ENCODE measurements at places on chromosomes 4 and X.

- no peak for DNase-seq
These were observed 18.4 kb downstream of the HMX1 start for GRCh38 chr4:8853249-8853648.

DNA sequence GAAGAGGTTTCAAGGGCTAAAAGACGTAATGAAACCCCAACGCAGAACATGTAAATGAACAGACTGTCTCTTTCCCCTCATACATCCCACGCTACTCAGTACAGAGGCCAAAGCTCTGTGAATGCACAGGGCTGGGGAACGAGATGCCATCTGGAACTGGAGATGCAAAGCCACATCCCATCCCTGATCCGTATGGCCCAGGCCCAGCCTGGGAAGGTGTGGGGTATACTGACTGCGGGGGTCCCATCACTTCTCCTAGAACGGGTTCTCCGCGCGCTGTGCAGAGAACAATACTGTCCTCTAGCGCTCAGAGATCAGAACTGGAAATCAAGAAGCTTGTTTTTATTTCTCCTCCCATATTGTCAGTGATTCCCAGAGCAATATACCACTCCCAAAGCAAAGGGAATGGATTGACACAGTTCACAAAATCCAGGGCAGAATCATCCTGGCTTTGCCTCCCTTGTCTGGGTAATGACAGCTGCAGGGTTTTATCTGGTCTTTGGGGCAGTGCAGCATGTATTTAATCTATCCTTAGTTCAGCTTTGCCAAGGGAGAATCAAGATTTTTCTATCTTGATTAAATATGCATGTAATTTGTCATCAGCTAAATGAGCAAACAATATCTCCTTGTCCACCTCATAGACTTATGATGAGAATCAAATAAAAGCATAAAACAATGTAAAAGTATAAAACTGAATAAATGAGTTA is 47.3 kb upstream of the TLR3 start:
- DNase-seq = no peak

- DNase-seq = no peak
These were observed 2.3 kb downstream of the CD99 start for GRCh38 chrX:2693113-2694002.

GRCh38 chr4:8016527-8016926 is 76.9 kb upstream of the AFAP1 start:
- DNase-seq = peak; percentile 66
